Left ventricle myocardium inferior (tissue), 1 donor: ENCODE measurements at places on chromosomes 7 and 10. TPM values are rescaled to one million over a fixed set of nuclear protein-coding genes. Genes with fewer than 3 reads are reported as not detected.

TMEM139 gene
- 8.8 TPM for total RNA-seq

RSU1 gene
- total RNA-seq, result 39.2 TPM

FZD1 gene
- total RNA-seq, result 14.1 TPM

ADIRF gene
- total RNA-seq, result 41.1 TPM

SFRP5 gene
- 8.7 TPM for total RNA-seq

SMO gene
- total RNA-seq, result 4.6 TPM

A1CF gene
- not detected for total RNA-seq

MMP21 gene
- not detected for total RNA-seq

ZEB1 gene
- 85.4 TPM for total RNA-seq

ICA1 gene
- 54.9 TPM for total RNA-seq

WBP1L gene
- total RNA-seq, result 22.6 TPM

BBIP1 gene
- 25.1 TPM for total RNA-seq

TMEM26 gene
- 0.30 TPM for total RNA-seq

SPDYE1 gene
- total RNA-seq, result not detected

STRA8 gene
- total RNA-seq, result not detected

ZPBP gene
- total RNA-seq, result not detected

TTYH3 gene
- total RNA-seq, result 10.9 TPM

TYW1B gene
- total RNA-seq, result 2.5 TPM

MMRN2 gene
- total RNA-seq, result 32.1 TPM

PDGFA gene
- 26.0 TPM for total RNA-seq

KCP gene
- 0.19 TPM for total RNA-seq

GPR15LG gene
- not detected for total RNA-seq

NPC1L1 gene
- 0.19 TPM for total RNA-seq

FXYD4 gene
- total RNA-seq, result not detected

PHYHIPL gene
- total RNA-seq, result 0.11 TPM
